IgD-negative memory B cell (primary cell): ENCODE measurements at places on chromosomes 13 and 19. TPM values are rescaled to one million over a fixed set of nuclear protein-coding genes. Genes with fewer than 3 reads are reported as not detected.

Gene IFT88
- polyA plus RNA-seq, result 7.9 TPM

Gene TRPM4
- not detected for polyA plus RNA-seq

Gene ZNF414
- 22.2 TPM for polyA plus RNA-seq

Gene NANOS3
- not detected for polyA plus RNA-seq

Gene RUVBL2
- 65.7 TPM for polyA plus RNA-seq

Gene CD33
- 0.55 TPM for polyA plus RNA-seq
